Ureter (tissue), 1 donor: ENCODE measurements at places on chromosomes 4 and X. TPM values are rescaled to one million over a fixed set of nuclear protein-coding genes. Genes with fewer than 3 reads are reported as not detected.

The FAM149A gene
- total RNA-seq, result 40.5 TPM

The UGT2B11 gene
- not detected for total RNA-seq

The FMR1NB gene
- not detected for total RNA-seq

The ERAS gene
- not detected for total RNA-seq

The SULT1E1 gene
- 6.0 TPM for total RNA-seq

The RTL3 gene
- not detected for total RNA-seq

GRCh38 chr4:42366959-42367358 is 30.3 kb upstream of the SHISA3 start:
- DNase-seq, result no peak

DNA sequence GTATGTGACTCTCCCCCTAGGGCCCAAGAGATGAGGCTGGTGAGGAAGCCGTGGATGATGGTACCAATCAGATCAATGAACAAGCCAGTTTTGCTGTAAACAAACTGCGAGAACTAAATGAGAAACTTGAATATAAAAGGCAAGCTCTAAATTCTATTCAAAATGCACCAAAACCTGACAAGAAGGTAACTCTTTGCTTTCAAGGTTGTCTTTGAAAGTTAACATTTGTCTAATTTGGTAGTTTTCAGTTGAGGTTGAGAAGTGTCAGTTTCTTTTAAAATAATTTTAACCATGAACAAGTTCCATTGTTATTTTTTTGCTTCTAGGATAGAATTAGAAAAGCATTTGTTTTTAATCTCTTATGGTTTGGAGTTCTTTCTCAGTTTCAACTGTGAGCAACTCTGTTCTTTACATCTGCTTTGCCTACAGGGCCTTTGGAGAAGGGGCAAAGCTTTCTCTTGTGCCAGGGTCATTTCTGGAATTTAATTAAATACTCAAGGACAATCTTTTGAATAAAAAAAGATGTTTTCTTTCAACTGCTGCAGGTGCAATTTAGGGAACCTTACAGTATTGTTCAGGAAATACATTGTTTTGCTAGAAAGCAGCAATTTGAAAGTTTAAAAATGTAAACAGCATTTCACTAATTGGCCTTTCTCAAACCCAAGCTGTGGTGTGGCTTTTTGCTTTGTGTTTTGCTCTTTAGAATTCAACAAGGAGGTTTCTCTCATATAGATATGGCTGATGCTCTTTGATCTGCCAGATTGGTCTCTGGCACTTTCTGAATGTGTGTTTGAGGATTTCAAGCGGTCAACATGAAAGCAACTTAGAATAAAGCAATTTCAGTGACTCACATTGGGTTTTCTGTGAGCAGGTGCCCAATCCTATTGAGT is 62.9 kb downstream of the LRP2BP start:
- DNase-seq, result no peak

- no peak for DNase-seq
Observed at GRCh38 chrX:136021160-136021559, 35.9 kb downstream of the SLC9A6 start.

DNA sequence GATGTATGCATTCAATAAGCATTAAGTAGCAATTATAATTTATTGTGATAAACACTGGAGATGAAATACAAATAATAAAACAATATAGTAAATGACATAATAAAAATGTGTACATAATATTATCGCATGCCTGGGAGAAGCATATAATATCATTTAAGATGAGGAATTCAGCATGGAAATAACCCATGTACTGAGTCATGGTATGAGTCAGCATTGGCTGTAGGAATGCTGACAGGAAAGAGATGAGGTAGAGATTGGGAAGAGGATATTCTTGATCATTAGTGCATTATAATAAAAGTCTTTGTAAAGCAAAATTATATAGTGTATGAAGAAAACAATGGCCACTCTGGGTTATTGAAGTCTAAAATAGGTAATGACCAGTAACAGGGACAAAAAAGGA is 82.8 kb downstream of the MAGEB10 start:
- DNase-seq, result no peak

- DNase-seq, result no peak
Observed at GRCh38 chrX:11611965-11612364, 53.8 kb downstream of the ARHGAP6 start.
